Hematopoietic multipotent progenitor cell treated with erythropoietin and hydrocortisone succinate and interleukin-3 and kit ligand, for 6 days (in vitro differentiated cells): ENCODE measurements at places on chromosomes 2 and 18.

GRCh38 chr2:119240311-119241204, 16.9 kb downstream of the STEAP3 start:
- DNase-seq, result no peak

- DNase-seq, result no peak
These were observed 15.3 kb downstream of the DCTN1 start for GRCh38 chr2:74364533-74365505.

- peak; percentile 85 for DNase-seq
These were observed 24.1 kb downstream of the PSMG2 start for GRCh38 chr18:12726774-12727550.

DNA sequence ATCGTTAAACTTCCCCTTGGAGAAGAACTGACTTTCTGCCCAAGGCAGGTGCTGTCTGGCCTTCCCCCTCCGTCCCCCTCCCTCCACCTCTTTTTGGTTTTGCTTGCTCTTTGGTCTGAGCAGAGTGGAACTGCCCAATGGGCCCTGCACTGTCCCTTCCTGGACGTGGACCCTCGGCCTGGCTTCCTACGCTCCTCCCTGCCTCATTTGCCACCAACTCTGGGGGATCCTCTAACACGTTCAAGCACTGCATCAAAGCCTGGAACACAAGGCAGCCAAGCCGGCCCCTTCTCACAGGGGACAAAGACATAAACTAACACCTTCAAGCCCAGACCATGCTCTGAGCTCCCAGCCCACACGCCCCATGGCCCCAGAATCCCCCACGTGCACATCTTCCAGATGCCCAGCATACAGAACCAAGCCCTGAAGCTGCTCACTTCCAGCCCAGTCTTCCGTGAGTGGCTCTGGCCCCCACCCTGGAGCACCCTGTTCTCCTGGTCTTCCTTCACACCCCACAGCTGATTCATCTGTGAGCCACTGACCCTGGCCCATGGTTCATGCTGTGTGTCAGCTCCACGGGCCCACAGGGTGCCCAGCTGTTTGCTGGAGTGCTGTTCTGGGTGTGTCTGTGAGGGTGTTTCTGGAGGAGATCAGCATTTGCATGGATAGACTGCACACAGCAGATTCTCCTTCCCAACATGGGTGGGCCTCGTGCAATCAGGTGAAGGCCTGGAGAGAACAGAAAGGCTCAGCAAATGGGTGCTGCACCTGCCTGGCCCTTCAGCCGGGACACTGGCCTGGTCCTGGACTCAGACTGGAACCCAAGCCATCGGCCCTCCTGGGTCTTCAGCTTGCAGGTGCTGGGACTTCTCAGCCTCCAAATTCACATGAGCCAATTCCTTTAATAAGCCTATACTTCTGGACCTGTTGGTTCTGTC, 247.1 kb upstream of the SALL3 start:
- no peak for DNase-seq

DNA sequence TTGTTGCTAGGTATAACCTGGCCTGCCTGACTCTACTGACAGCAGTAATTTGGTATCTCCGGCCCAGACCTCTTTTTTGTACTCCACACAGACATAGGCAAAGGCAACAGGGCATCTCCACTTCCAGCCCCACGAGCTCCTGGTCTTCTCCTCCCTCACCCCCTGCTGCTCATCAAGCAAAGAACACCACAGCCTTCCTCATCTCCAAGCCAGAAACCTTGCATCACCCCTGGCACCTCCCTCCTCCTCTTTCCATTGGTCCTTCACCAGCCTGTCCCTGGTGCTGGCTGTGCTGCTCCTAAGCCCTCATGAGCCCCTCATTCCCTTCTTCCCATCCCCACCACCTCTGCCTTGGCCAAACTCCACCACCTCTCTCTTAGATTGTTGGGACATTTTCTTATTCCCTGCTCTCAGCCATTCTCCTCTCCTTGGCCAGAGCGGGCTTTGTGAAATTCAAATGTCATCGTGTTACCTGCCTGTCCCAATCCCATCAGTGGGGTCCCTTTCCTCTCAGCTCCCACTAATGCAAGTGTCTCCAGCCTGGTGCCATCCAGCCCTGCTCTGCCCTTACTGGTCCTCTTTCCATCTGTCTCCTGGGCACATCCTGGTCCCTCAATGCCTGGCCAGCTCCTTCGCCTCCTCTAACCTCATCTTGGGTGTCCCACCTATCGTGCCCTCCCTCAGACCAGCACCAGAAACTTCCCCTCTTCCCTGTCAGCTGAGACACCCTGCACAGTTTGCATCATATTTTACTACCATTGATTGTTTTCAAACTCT, 77.4 kb downstream of the INHBB start:
- no peak for DNase-seq

- DNase-seq, result no peak
These were observed 45.5 kb downstream of the ZFP36L2 start for GRCh38 chr2:43180897-43181296.

DNA sequence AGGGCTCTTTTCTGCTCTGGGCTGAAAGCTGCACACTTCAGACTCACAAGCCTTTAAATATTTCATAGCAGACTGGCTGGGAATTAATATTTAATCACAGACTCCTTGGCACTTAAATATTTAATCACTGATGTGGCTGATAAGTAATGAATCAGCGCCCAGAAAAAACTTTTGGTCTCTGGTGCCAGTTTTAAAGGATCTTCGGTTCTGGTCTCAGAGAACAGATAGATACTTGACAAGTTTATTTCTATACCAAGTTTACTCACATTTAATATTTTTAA, 201.2 kb downstream of the MYCN start:
- no peak for DNase-seq

DNA sequence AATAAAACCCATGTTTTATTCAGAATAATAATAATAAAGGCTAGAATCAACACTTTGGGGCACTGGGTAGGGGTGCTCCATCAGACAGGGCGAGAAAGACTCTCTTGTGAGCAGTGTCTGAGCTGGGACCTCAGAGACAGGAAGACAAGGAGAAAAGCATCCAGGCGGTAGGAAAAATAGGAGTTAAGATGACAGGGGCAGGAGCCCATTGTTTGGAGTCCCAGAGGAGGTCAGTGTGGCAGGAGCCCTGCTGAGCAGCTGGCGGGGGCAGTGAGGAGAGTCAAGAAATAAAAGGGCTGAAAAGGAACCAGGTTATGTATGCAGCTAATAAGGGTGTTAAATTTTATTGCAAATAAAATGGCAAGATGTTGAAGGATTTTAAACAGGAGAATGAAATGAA, 457.4 kb downstream of the FBXO15 start:
- DNase-seq, result no peak

- peak; percentile 41 for DNase-seq
These were observed 29.6 kb downstream of the DOK1 start for GRCh38 chr2:74584088-74584645.

- no peak for DNase-seq
These were observed 192.6 kb upstream of the TWIST2 start for GRCh38 chr2:238655198-238655860.

- no peak for DNase-seq
These were observed 84.8 kb downstream of the CCDC178 start for GRCh38 chr18:33355756-33356155.

DNA sequence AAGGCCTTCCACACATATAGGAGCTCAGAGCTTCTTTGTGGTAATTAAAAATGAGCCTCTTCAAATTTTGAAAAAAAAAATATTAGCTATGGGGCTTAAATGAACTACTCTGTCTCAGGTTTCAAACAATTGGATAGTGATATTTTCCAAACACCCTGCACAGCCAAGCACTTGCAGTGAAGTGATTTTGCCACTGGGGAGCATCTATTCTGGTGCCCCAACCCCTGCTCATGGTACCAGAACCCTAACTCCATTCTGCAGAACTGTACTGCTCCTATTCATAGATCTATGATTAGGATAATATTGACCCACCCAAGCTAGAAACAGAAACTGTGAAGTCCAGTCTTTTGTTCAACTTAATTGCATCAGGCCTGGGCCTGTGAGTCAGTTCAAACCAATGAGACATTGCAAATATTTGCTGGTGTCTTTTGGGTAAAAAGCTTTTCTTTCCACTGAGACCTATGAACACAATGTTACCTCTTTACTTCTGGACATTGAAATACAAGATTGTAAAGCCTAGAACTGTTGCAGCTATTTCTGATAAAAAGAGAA, 324.0 kb downstream of the GALNT13 start:
- no peak for DNase-seq

- no peak for DNase-seq
These were observed 40.9 kb downstream of the ADD2 start for GRCh38 chr2:70726947-70727725.

- no peak for DNase-seq
These were observed 265.3 kb downstream of the PAX3 start for GRCh38 chr2:222033541-222033940.

- DNase-seq, result no peak
These were observed 213.8 kb downstream of the DSC3 start for GRCh38 chr18:30828700-30829099.

DNA sequence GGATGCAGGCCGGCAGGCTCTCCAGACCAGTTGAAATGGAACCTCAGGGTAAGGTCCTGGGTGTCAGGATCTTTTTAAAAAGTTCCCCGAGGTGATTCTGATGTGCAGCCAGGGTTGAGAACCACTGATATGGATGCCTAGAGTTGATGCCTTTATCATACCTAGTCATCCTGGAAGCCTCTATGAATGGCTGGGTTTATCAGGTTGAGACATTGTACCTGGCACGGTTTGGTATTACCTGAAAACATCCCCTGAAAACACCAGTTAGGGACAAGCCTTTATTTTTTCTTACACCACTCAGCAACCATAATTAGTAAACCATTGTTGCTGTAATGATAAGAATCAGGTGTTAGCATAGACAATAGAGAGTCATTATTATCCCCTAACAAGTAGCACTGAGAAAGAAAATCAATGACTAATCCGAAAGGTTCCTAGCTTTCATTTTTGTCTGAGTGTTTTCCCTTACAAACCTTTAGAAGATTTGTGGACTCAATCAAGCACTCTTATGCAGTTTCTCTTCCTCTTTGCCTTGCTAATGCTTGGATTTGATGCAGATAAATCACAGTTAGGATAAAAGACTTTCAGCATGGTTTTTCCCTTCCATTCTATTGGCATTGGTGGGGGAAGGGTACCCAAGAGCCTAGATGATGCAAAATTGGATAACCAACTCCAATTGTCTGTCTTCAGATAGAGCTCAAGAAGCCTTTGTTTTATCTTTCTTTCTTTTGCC, 116.5 kb upstream of the LYPD6 start:
- DNase-seq, result no peak

DNA sequence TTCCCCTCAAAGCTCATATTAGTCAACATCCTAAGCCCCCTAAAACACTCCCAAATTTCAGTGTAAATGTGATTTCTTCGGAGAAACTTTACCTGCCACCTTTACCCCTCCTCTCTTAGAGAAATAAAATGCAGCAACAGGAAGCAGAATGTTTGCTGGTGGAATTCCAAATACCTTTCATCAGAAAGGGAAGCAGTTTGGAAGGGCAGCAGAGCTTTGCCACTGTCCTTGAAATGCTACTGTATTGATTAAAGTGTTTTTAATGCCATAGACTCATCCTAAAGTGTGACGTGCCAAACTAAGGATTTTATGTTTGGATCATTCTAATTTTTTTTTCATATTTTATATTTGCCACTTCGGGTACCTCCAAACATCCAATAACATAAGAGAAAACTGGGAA, 480.1 kb downstream of the NRXN1 start:
- DNase-seq, result no peak

DNA sequence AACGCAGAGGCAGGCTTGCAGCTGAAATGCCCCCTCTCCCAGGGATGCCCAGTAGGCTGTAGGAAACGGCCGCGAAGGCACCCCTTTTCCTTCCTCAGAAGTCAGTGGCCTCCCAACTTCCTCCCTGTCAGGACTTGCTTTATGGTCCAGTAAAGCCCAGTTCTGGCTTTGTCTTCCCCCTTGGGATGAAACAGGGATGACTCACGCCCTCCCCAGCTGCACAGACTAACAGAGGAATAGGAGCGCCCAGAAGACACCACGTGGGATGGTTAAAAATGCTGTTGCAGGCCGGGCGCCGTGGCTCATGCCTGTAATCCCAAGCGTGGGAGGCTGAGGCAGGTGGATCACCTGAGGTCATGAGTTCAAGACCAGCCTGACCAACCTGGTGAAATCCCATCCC, 6.9 kb downstream of the CREG2 start:
- DNase-seq, result no peak

GRCh38 chr2:159518321-159519005, 97.9 kb downstream of the BAZ2B start:
- peak; percentile 18 for DNase-seq

GRCh38 chr2:12008425-12009061, 262.1 kb downstream of the LPIN1 start:
- DNase-seq, result peak; percentile 49

GRCh38 chr18:33871363-33872025, 293.5 kb downstream of the ASXL3 start:
- DNase-seq, result no peak

- DNase-seq, result no peak
These were observed 13.0 kb downstream of the CALCRL start for GRCh38 chr2:187435078-187435477.

GRCh38 chr2:1978706-1979105, 234.4 kb upstream of the PXDN start:
- DNase-seq, result no peak

- no peak for DNase-seq
These were observed 125.3 kb downstream of the TCF4 start for GRCh38 chr18:55462652-55463051.

- DNase-seq, result peak; percentile 84
These were observed 2.4 kb downstream of the MARS2 start for GRCh38 chr2:197707316-197708213.

DNA sequence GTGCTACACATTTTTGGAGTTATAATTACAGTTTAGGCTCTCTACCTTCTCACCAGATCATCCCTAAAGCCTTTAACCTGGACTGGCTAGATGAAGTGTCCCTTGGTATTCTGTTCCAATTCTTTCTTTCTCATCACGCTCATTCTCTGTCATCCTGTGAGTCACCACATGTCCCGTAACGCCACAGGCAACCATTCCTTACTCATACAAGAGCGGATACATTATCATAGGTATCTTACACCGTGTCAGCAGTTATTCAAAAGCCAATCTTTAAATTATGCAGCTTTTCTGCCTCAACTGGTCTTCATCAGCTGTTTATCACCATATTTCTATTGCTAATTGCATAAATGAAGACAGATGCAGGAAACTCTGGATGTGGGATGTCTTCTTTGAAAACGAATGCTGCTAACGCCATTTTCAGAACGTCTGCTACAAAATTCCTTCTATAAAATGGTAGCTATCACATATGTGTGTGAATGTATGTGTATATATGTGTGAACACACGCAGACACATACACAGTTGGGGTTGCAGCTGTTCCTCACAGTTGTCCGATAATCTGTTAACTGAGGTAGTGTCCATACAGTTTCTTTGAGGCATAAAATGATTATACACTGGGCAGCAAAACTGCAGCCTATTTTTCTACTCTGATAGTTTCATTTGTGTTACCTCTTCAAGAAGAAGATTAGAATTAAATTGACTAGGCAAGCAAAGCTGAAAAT, 47.9 kb downstream of the EML6 start:
- no peak for DNase-seq

DNA sequence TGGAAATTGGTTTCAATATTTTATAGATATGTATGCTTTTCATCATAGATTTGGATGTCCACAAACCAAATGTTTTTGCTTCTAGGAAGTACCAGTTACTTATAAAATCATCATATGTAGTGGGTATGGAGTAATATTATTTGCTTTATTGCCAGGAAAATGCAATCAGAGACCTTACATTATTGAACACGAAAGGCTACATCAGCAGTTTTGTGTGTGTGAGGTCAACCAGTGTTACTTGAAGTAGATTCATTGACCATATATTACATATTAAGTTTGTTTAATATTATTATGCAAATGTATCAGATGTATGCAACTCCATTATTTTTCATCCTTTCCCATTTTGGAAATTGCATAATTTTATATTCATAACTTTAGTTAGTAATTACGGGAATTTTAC, 219.1 kb upstream of the MMADHC start:
- no peak for DNase-seq

GRCh38 chr2:17061028-17061427, 395.4 kb upstream of the CYRIA start:
- DNase-seq, result no peak
